Activated CD8-positive, alpha-beta T cell treated with anti-CD3 and anti-CD28 coated beads for 36 hours (primary cell): ENCODE measurements at places on chromosomes 13 and 19. TPM values are rescaled to one million over a fixed set of nuclear protein-coding genes. Genes with fewer than 3 reads are reported as not detected.

DNA sequence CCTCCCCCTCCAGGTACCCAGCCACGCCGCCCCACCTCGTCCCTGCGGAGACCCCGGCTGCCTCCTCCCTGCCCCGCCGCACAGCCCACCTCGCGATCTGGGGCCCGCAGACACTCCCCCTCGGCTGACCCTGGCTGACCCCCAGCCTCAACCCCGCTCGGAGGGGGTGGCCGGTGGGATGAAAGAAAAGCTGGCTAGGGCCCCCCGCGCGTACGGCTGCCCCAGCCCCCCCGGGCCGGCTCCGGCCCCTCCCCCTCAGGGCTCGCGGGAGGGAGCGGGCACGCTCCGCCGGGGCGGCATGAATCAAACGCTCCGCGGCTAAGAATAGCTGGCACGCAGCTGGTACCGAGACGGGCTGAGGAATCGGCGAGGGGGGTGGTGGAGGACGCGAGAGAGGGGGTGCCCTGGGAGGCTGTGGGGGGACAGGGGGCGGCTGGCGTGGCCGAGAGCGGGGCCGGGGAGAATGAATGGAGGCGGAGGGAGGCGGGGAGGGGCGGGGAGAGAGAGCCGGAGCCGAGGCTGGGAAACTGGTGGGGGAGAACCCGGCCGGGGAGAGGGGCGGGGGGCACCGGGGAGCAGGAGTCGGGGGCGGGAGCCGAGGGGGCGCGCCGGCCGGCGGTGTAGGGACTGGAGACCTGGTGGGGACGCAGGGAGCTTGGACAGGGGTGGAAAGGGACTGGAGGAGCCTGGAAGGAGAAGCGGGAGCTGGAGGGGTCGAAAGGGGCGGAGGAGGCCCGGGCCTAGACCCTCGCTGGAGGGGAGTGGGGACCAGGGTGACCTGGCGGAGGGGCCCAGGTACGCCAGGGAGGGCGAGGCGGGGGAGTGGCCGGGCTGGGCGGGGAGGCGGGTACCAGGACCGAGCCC is 1.1 kb downstream of the SHANK1 start:
- H3K36me3 ChIP-seq = no peaks in the 10 kb centered on the region
- no peak overlapping the region for H3K27ac ChIP-seq
- H3K27me3 ChIP-seq = peaks cover 36% of the 10 kb centered on the region
- H3K4me1 ChIP-seq = peaks cover 6% of the 10 kb centered on the region
- no peak overlapping the region for H3K4me3 ChIP-seq

- H3K4me3 ChIP-seq = no peak overlapping the region
- no peaks in the 10 kb centered on the region for H3K27me3 ChIP-seq
- no peaks in the 10 kb centered on the region for H3K36me3 ChIP-seq
Measured at GRCh38 chr13:79056706-79057105, 349.3 kb downstream of the RBM26 start.

DNA sequence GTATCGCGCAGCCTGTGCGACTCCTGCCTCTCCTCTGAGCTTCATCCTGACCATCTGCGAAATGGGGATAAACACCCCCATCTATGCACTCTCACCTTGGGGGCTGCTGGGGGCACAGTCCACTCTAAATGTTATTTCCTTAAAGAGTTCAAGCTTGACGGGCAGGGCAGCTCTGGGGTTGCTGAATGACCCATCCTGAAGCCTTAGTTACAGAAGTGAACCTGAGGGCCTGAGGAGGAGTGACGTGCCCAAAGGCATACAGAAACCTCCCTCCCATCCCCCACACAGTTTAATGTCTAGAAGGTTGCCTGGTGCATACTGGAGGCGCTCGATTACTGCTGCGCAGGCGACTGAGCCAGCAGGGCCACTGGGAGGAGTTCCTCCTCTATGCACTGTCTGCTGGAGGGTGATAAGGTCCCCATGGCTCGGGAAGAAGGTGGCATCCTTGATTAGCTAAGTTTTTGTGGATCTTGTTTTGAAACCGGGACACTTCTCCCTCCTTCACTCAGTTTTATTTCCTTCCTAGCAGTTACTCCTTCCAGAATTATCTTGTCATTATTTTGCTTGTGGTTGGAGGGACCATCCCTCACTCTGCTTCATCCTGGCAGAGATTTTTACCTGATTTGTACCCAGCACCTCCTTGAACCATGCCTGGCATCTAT is 572 bp upstream of the FKBP8 start:
- H3K4me1 ChIP-seq = peaks cover 22% of the 10 kb centered on the region
- peaks cover 16% of the 10 kb centered on the region for H3K36me3 ChIP-seq
- DNase-seq = peak; percentile 91
- no peaks in the 10 kb centered on the region for H3K27me3 ChIP-seq

DNA sequence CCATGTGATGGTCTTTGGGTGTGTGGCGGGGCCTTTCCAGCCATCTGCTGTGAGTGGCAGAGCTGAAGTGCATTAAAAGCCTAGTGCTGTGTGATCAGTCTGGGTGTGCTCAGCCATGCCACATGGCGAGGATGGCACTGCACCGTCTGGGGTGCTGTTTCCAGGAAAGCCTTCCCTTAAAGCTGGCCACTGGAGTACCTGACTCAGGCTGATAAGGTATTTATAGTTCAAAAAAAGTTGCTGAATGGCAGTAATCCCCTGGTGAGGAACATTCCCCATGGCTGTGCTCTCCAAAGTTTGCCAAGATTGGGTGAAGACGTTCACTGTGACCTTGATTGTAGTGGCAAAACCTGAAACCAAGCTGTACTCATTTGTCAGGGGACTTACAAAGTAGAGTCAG is 6.0 kb downstream of the GPI start:
- H3K4me1 ChIP-seq = peaks cover 54% of the 10 kb centered on the region
- no peak for DNase-seq
- peaks cover 71% of the 10 kb centered on the region for H3K36me3 ChIP-seq
- no peaks in the 10 kb centered on the region for H3K27me3 ChIP-seq
- H3K27ac ChIP-seq = peak overlapping the region; percentile 17

GRCh38 chr19:35529241-35530218 is 1.4 kb upstream of the SBSN start:
- no peaks in the 10 kb centered on the region for H3K36me3 ChIP-seq
- H3K27ac ChIP-seq = peak overlapping the region; percentile 20
- no peak for DNase-seq

DNA sequence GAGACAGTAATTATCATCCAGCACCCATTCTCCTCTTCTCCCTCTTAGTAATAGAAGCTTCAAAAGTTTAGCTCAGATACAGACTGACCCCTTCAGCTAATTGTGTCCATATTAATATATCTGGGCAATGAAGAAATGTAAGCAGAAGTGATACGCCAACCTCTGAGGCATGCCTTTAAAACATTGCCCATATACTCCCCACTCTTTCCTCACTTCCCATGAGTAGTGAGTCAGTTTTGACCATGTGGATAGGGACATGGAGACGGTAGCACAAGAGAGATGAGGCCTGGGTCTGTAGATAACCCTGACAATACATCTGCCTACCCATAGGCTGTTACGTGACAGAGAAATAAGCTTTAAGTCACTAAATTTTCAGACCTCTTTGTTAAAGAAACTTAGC is 147.6 kb downstream of the KCTD12 start:
- no peak overlapping the region for H3K4me3 ChIP-seq
- H3K27ac ChIP-seq = no peak overlapping the region
- H3K36me3 ChIP-seq = no peaks in the 10 kb centered on the region

GRCh38 chr19:17579661-17580244 is 24.3 kb downstream of the COLGALT1 start:
- no peak overlapping the region for H3K27ac ChIP-seq
- no peaks in the 10 kb centered on the region for H3K4me1 ChIP-seq
- peak; percentile 54 for DNase-seq
- no peak overlapping the region for H3K4me3 ChIP-seq
- H3K27me3 ChIP-seq = no peaks in the 10 kb centered on the region

- H3K4me3 ChIP-seq = no peak overlapping the region
- H3K36me3 ChIP-seq = peaks cover 40% of the 10 kb centered on the region
- H3K27ac ChIP-seq = no peak overlapping the region
- DNase-seq = no peak
- H3K4me1 ChIP-seq = no peaks in the 10 kb centered on the region
Measured at GRCh38 chr19:19500975-19501644, 14.2 kb downstream of the TSSK6 start.

GRCh38 chr13:34277936-34278335 is 460.0 kb downstream of the RFC3 start:
- H3K27me3 ChIP-seq = no peaks in the 10 kb centered on the region
- no peaks in the 10 kb centered on the region for H3K4me1 ChIP-seq
- H3K27ac ChIP-seq = no peak overlapping the region
- DNase-seq = no peak
- no peaks in the 10 kb centered on the region for H3K36me3 ChIP-seq

DNA sequence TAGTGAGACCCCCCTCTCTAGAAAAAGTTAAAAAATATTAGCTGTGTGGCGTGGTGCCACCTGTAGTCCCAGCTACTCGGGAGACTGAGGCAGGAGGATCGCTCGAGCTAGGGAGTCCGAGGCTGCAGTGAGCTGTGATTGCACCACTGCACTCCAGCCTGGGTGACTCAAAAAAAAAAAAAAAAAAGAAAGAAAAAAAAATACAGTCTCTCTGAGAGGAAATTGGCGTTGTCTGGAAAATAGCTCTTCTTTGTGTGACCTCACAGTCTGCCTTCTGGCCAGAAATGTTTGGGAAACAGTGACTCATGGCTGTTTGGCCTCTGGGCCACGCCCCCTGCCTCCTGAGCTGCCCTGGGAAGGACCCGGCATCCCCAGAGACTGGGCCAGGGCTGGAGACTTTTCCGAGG is 10.7 kb downstream of the MARCHF2 start:
- H3K27me3 ChIP-seq = no peaks in the 10 kb centered on the region
- H3K4me3 ChIP-seq = no peak overlapping the region
- no peak overlapping the region for H3K27ac ChIP-seq

DNA sequence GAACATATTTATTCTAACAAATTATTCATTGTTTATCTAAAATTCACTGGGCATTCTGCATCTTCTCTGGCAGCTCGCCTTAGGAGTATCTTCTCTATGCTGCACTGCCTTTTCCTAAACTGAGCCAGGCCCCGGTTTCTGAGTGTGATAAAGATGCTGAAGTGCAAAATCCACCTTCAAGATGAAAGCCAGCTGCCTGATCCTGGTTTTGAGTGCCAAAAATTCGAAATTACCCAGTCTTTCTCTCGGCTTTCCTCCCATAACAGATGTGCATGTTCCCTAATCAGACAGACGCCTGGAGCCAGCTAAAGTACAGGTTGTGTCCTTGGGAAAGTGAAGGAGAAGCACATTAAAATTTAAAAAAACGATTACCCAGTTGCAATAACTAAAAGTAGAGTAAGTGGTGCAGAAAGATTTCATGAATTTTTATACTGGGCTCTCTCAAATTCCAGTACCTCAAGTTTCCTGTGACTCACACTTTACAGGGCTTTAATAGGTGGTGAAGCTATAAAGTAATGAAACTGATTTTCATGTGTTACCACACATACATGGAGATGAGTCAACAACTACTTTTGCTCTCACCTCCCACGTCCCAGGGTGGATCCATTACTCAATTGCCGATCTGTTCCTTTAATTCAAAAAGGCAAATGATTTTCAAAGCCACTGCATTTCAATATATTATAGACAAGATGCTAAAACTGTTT is 65.0 kb upstream of the GTF2F2 start:
- no peak overlapping the region for H3K27ac ChIP-seq
- H3K4me1 ChIP-seq = peaks cover 25% of the 10 kb centered on the region
- peaks cover 35% of the 10 kb centered on the region for H3K27me3 ChIP-seq

DNA sequence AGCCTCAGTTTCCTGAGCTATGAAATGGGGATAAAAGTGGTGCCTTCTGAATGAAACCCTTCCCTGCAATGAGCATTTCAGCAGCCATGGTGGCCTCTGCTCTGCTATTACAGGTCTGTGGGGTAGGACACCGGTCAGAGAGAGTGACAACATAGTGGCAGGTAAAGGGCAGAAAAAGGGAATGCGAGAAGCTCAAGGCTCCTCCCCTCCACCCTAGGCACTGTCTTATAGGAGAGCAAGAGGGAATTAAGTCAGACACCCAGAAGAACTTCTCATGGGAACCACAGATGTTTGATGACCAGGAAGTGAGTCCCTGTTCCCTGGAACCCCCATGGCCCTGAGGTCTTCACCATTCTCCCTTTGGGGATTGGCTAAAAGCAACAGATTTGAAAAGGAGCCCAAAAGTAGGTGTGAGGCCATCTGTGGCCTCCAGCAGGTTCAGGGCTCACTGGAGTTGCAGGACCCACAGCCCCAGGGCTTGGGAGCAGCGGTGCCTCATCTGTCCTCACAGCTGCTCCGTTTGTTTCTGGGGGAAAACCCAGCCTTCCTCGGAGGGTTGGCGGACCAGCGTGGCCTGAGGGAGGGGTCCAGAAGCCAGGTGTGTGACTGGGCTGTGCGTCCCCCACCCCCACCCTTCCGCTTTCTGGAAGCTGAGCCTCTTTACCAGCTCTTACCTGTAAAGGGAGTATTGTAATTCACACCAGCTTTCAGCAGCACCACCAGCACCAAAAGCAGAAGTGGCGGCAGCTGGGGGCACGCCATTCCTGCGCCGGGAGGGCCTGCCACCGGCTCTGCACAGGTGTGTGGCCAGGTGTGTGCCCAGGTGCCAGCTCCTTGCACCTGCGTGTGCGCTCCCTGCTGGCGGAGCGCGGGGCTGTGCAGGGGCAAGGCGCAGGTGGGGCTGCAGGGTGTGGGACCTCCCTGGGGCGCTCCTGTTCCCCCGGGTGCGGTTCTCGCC is 19.4 kb downstream of the IQCN start:
- peaks cover 19% of the 10 kb centered on the region for H3K27me3 ChIP-seq
- DNase-seq = no peak
- no peaks in the 10 kb centered on the region for H3K36me3 ChIP-seq
- peaks cover 2% of the 10 kb centered on the region for H3K4me1 ChIP-seq
- H3K27ac ChIP-seq = no peak overlapping the region

- no peak overlapping the region for H3K4me3 ChIP-seq
- H3K27me3 ChIP-seq = peaks cover 17% of the 10 kb centered on the region
- no peak overlapping the region for H3K27ac ChIP-seq
- no peak for DNase-seq
- no peaks in the 10 kb centered on the region for H3K4me1 ChIP-seq
Measured at GRCh38 chr13:111846391-111847159, 220.4 kb upstream of the SOX1 start.

GRCh38 chr19:56601375-56601774 is 6.3 kb downstream of the ZNF71 start:
- DNase-seq = no peak
- no peaks in the 10 kb centered on the region for H3K27me3 ChIP-seq
- H3K4me3 ChIP-seq = no peak overlapping the region
- no peak overlapping the region for H3K27ac ChIP-seq
- H3K36me3 ChIP-seq = peaks cover 81% of the 10 kb centered on the region

- peaks cover 82% of the 10 kb centered on the region for H3K36me3 ChIP-seq
- no peak for DNase-seq
- no peaks in the 10 kb centered on the region for H3K27me3 ChIP-seq
- peak overlapping the region; percentile 40 for H3K27ac ChIP-seq
Measured at GRCh38 chr13:45337803-45338202, 3.2 kb downstream of the TPT1 start.

The SYNE4 gene
- total RNA-seq = 2.4 TPM

The NLRP5 gene
- not detected for total RNA-seq

The DNAJC15 gene
- 8.9 TPM for total RNA-seq

The LSM14A gene
- 99.3 TPM for total RNA-seq

The APOC1 gene
- 2.5 TPM for total RNA-seq

The PSG2 gene
- not detected for total RNA-seq

The ZNF221 gene
- 1.6 TPM for total RNA-seq

The KLK1 gene
- 0.83 TPM for total RNA-seq

The ZNF729 gene
- not detected for total RNA-seq
